ENCODE measurements at places on chromosomes 12 and 14.
A peak's percentile ranks its signal among the peaks of the same experiment; 100 is the strongest.

GRCh38 chr12:121176826-121177529, 33.0 kb upstream of the P2RX4 start:
- DNase-seq: no peak

- DNase-seq: no peak
Observed at GRCh38 chr14:22977434-22977683, 5.0 kb downstream of the AJUBA start.

- DNase-seq: no peak
Observed at GRCh38 chr12:32876004-32876403, 20.6 kb downstream of the PKP2 start.

GRCh38 chr12:14058717-14059116, 77.3 kb upstream of the GRIN2B start:
- DNase-seq: no peak

- DNase-seq: no peak
Observed at GRCh38 chr14:102507081-102507856, 2.3 kb downstream of the ANKRD9 start.

DNA sequence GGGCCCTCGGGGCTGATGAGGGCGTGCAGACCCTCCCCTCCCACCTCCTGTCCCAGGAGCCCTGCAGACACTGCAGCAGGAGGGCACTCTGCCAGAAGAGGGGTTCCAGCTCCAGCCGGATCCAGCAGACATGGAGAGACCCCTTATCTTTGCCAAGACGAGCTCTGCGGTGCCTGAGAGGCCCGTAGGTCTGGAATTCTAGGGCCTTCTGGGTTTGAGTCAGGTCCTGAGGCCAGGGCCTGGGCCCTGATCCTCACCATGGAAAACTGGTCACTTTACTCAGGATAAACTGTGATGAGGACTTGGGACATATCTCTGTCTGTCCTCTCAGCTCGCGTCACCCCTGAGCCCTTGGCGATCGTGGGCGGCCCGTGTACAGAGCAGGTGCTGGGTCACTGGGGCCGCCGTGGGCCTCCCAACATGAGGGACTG, 13.8 kb downstream of the MEG3 start:
- DNase-seq: no peak

DNA sequence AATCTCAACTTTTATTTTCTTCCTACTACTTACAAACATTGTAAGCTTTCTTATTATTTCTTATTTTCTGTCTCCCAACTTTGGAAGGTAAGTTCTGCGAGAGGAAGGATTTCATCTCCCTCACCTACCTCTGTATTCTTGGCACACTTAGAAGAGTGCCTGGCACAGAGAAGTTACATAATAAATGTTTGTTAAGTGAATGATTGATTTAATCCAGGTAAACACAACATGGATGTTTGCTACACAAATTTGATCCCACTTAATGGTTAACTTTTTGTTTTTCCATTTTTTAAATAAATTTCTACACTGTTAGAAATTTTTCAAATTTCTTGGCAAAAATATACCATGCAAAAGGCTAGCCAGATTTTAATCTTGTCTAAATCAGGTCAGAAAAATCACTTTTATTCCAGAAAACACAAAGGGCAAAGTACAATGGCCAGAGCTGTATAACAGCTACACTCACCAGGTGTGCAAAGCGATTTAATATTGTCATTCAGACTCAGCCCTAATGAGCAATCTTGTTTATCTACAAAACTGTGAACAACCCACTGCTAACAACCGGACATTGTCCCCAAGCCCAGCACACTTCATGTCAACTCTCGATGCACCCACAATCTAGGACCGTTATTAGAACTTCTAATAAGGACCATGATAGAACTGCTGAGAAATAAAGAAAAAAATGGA, 222.1 kb upstream of the EEA1 start:
- DNase-seq: no peak

- peak; percentile 85 for DNase-seq
Observed at GRCh38 chr12:108911915-108912314, 32.0 kb downstream of the DAO start.

DNA sequence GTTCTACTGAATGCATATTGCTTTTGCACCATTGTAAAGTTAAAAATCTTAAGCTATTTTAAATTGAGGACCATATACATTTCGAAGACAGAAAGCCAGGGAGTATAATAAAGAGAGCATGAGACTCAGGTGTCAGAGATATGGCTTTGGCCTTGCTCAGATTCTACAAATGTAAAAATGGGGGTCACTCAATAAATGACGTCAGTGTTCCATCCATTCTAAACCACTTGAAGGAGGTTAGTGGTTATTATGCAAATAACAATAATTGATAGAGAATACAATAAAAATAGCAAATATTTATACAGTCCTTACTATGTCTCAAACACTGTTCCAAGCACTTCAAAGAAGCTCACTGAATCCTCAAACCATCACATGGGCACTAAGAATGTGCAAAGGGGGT, 20.1 kb downstream of the RTN1 start:
- DNase-seq: no peak

DNA sequence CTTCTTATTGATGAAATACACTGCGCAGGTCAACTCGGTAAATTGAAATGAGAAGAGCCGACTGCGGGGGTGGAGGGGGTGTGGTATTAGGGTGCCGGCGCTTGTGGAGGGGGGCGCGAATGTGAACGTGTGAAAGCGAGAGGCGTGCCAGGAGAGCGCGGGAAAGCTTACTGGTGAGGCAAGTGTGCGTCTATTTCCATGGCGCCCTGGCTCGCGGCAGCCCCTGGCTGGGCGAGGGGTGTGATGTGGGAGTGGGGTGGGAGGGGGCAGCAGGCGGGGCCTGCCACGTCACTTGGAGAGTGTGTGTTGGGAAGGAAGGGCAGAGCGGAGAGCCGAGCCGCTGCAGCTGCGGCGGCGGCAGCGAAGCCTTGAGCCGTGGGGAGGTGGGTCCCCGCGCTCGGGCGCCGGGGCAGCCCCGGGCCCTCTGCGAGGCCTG, 88.8 kb downstream of the GALNT8 start:
- no peak for DNase-seq

GRCh38 chr12:46574847-46575246, 202.3 kb upstream of the SLC38A2 start:
- no peak for DNase-seq
